ENCODE measurements at places on chromosomes 4 and X.

- DNase-seq: no peak
Measured at GRCh38 chrX:24842486-24842885, 148.8 kb downstream of the POLA1 start.

- no peak for DNase-seq
Measured at GRCh38 chr4:16667464-16667863, 231.0 kb downstream of the LDB2 start.

- DNase-seq: no peak
Measured at GRCh38 chr4:146165840-146166239, 9.7 kb upstream of the LSM6 start.

- no peak for DNase-seq
Measured at GRCh38 chr4:177901786-177902185, 459.5 kb upstream of the AGA start.

DNA sequence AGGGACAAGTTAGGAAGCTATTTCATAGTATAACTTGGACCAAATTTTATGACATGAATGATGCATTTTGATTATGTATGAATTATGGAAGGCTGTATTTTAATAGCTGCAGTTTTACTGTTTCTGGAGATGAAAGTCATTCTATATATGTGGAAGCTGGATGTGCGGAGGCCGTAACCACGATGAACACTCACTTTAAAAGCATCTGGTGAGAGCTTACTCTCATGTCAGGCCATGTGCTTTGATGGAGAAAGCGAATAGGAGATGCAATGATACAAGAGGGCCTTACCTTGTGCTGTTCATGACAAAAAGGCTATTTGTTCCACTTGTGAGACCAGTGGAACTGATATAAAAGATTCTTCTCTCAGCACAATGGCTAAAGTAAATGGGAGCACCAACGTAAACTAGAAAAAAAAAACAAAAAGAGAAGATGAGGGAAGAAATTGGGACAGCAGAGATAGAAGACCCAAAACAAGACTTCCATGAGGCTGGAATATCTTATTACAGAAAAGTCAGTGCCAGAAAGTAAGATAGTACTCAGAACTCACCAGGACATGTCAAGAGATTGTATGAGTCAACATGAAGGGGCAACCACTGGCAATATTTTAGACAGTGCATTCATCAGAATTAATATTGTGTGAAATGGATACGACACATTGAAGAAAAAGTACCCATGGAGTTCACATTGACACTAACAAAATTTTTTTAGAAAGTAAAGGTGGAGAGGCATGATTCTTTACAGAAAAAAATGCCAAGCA lies 63.3 kb upstream of the GAB1 start:
- DNase-seq: no peak

DNA sequence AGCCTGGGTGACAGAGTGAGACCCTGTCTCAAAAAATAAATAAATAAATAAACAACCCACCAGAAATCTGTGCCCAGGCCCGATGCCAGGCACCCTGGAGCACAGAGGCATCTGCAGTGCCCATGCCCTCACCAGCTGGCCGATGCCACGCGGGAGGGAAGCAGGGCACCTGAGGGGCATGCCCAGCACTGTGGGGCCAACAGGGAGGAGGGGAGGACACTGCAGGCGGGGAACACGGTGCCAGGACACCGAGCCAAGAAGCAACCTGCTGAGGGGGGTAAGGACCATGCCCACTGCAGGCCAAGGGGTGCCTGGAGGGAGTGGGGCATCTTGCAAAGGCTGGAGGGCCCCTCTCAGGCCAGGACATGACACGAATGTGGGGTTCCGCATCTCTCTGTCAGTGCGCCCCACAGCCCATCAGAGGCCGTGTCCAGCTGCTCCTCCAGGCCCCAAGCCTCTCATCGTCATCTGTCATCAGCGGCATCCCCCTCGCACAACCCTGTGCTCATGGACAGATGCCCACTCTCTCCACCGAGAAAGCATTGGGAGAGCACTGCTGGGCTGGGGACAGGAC lies 13.3 kb upstream of the DUSP9 start:
- no peak for DNase-seq

- no peak for DNase-seq
Measured at GRCh38 chr4:2599304-2599654, 62.8 kb downstream of the FAM193A start.

DNA sequence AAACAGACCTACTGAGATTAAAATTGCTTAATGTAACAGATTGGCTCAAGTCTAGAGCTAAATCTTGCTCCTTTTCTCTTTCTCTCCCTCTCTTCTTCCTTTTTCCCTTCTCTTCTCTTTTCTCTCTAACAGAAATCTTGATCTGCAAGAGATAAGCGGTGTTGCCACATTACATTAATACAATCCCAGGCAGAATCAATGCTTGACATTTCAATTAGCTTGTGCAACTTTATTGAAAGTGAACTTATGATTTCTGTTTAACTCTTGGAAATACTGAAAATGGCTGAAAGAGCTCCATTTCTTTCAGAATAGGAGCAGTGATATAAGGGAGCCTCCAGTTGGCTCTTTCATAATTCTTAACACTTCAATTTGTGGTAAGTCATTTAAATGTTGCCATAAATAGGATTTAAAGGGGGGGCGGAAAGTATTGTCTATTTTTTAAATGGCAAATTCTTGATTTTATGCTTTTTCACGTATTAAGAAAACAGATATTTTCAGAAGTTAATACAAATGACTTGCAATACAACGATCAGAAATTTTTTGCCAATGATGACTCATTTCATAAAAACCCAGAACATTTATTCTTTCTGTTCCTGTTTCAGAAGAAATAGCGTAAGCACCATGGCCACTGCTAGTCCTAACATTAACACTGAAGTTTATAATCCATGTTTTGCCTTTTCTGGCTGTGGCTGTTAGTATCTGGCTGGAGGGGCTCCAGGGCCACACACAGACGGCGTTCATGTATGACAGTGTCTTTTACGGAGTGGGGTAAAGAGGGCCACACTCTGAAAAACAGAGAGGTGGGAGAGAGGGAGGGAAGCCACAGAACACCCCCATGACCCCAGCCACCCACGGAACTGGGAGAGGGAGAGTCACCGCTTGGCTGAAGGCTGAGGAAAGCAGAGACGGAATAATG lies 115.7 kb upstream of the FAT1 start:
- no peak for DNase-seq

- DNase-seq: no peak
Measured at GRCh38 chr4:86927843-86928395, 6.9 kb upstream of the AFF1 start.

DNA sequence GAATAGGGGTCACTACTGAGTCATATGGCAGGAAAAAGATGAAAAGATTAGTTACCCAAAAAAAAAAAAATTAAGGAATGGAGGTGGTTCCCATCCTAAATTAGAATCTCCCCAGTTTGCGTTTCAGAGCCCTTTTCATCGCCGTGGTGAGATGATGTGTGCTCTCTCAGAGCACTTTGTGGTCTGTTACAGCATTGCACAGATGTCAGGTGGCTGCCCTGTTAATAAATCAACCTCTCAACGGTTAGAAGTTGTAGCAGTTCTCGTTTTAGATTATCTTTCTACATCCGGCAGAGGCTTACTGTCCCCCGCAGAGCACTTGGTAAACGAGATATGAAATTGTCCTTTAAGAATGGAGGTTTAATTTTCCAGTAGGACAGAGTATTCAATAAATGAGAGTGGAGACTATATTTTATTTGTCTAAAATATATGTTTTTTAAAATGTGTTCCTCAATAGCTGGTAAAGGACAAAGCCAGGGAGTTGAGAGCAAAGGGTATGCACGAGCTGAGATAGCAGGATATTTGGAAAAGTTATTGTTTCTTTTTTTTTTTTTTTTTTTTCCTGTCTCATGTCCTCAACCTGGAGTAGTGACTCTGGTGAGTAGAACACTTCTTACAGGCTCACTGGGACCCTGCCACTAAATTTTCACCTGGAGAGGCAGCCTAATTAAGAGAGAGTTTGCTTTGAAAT lies 26.9 kb downstream of the AFF1 start:
- peak; percentile 30 for DNase-seq

DNA sequence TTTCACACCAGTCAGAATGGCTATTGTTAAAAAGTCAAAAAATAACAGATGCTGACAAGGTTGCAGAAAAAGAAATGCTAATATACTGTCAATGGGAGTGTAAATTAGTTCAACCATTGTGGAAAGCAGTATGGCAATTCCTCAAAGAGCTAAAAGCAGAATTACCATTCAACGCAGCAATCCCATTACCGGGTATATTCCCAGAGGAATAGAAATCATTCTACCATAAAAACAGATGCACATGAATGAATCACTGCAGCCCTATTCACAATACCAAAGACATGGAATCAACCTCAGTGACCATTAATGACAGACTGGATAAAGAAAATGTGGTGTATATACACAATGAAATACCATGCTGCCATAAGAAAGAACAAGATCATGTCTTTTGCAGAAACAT lies 243.0 kb downstream of the STPG2 start:
- DNase-seq: no peak

- DNase-seq: no peak
Measured at GRCh38 chr4:62133101-62133897, 933.2 kb downstream of the ADGRL3 start.

- DNase-seq: no peak
Measured at GRCh38 chr4:140485939-140486338, 12.2 kb downstream of the MGAT4D start.

DNA sequence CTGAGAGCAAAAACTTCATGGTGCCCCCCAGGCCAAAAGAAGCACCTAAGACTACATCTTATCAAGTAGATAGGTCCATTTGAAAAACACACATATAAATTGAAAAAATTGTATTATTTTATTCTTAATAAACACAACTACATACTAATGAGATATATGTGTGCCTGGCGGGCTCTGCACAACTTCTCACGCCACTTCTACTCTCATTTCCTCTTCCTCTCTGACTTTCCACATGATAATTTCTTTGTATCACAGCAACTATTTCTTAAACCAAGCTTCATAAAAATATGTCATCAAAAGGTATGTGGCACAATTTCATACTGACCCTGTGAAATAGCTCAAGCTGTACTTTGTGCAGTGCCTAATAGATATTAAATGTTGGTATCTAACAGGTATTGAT lies 10.7 kb upstream of the NPY2R start:
- DNase-seq: no peak

DNA sequence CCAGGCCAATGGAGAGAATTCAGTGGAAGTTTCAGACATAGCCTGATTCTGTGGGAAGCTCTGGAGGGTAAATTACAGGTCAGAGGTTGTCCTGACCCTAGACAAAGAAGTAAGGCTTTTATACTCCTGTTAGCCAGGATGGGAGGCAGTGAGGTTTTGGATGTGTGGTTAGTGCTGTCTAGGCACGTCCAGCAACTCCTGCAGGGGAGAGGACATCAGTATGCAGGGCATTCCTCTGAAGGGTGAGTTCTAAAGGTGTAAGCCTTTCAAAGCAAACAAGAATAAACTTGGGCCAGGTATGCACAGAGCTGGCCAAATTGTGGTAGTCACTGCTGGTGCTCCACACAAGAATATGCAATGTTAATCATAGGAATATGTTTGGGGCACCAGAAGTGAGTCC lies 562.5 kb downstream of the CCSER1 start:
- DNase-seq: no peak

DNA sequence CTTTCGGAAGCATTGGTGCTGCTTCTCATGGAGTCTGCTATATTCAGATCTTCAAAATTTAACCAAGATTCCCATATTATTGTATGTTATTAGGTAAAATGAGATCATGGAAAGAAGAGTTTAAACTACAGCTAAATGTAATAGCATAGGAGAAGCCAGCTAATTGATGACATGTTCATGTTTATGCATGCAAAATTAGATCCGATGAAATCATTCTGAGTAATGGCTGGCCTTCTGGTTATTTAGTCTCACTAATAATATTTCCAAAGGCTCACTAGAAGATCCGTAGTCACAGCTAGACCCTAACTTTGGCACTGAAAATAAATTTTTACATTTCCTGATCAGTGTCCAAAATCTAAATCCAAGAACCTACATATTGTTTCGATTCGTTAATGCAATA lies 19.8 kb upstream of the PHKA2 start:
- no peak for DNase-seq

DNA sequence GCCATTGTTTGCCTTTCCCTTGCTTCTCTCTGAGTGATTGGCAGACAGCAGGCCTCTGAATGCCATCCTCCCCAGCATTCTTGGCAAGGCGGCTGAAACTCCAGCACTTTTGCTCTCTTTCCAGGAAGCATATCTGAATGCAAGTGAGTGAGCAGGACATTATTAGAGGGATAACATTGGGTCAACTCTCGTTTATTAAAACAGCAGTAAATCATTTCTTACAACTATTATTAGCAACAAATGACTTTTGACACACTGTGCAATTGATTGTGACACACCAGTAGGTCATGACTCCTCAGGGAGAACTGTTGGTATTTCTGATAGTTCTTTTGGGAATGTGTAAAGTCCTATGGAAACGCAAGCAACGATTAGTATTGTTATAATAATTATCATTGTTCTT lies 103.8 kb downstream of the EFNB1 start:
- no peak for DNase-seq

GRCh38 chrX:17185431-17185830 lies 189.6 kb upstream of the NHS start:
- no peak for DNase-seq

- no peak for DNase-seq
Measured at GRCh38 chr4:113101669-113102068, 52.2 kb downstream of the ANK2 start.
